Activated effector memory CD4-positive, alpha-beta T cell treated with anti-CD3 and anti-CD28 coated beads, Interleukin-2, amount 50 U/mL, for 16 hours (primary cell): ENCODE measurements at places on chromosomes 1 and 21.

GRCh38 chr1:4019606-4020331 lies 119.7 kb upstream of the C1orf174 start:
- peak; percentile 41 for DNase-seq

DNA sequence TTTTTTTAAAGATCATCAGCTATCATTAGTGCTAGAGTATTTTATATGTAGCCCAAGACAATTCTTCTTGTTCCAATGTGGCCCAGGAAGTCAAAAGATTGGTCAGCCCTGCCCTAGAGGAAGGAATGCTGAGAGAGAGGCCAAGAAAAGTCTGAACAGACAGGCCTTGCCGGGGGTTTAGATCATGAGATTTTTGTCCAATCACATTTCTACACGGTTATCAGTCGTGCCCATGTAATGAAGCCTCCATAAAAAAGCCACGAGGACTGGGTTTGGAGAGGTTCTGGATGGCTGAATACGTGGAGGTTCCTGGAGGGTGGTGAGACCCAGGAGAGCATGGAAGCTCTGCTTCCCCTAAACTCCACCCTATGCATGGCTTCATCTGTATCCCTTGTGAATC lies 24.3 kb upstream of the ENO1 start:
- DNase-seq: no peak

DNA sequence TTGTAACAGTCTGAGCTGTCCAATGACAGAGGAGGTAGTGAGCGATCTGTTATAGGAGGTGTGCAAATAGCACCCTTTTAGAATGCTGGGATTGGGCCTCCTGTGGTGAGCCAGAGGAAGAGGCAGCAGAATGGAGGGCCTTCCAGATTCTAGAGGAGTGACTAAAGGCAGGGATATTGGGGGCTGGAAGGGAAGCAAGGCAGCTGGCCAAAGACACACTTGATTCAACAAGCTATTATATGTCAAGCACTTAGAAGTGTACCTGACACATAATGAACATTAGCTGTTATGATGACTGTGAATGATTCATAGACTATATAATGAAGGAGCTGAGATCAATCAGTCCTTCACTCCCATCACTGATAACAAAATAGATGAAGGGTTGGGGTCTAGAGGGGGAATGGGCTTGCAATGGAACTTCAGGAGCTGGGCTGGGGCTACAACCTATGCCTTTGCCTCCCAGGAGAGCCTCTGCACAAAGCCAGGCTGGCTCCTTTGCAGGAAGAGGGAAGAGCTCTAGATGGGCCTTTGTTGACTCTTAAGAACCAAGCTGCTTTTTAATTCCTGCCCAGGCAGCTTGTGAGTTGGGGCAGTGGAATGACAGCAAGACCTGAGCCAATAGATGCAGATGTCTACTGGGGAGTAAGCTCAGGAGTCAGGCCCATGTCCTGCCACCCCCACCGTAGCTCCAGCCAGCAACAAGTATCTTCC lies 2.3 kb upstream of the MKNK1 start:
- DNase-seq: no peak

GRCh38 chr1:4076346-4076745 lies 176.3 kb upstream of the C1orf174 start:
- DNase-seq: no peak

DNA sequence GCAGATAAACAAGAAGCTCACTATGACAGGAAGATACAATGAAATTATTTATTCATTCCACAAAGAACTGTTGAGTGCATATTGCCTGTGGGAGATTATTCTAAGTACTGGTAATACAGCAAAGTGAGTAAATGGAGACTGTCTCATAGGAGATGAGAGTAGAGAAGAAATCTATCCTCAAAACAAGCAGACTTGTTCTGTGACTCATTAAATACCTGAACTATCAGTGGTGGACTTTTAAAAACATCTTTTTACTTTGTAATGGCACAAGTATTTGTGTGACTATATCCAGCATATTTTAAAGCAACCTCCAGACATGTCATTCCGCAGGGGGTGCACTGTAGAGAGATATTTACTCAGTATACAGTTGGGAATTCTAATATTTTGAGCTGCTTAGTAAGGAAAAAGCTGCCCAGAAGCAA lies 259.2 kb downstream of the FMN2 start:
- DNase-seq: no peak

DNA sequence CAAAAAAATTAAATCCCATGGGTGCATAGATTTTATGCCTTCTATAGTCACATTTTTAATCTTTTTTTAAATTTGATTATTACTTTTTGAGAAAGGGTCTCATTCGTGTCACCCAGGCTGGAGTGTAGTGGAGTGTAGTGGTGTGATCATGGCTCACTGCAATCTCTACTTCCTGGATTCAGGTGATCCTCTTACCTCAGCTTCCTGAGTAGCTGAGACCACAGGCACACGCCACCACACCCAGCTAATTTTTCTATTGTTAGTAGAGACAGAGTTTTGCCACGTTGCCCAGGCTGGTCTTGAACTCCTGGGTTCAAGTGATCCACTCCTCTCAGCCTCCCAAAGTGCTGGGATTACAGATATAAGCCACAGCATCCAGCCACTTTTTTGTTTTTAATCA lies 10.4 kb downstream of the CBR3 start:
- peak; percentile 58 for DNase-seq

- no peak for DNase-seq
Measured at GRCh38 chr1:29620631-29621030, 384.3 kb downstream of the PTPRU start.

- no peak for DNase-seq
Measured at GRCh38 chr1:231571904-231572303, 43.4 kb downstream of the TSNAX start.

- no peak for DNase-seq
Measured at GRCh38 chr1:116529199-116529631, 41.6 kb downstream of the CD58 start.

- DNase-seq: no peak
Measured at GRCh38 chr21:46489800-46490199, 31.1 kb downstream of the DIP2A start.

GRCh38 chr1:20730690-20731056 lies 1.8 kb downstream of the SH2D5 start:
- peak; percentile 43 for DNase-seq

DNA sequence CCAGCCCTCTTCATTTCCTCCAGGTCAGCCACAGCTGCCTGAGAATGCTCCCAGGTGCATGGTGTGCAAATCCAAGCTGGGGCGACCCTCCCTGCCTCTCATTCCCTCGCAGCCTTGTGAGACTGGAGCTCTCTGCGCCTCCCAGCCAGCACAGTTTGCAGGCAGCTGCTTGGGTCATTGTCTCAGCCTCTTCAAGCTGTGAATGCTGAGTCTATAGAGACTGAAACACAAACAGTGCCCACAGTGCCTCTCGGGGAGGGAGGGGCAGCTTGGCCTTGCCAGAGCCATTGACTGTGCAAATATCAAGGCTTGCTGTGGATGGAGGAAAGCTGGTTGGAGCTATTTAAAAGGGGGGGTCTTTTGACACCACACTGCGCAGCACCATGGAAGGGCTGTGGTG lies 10.6 kb downstream of the PLXNA2 start:
- no peak for DNase-seq

DNA sequence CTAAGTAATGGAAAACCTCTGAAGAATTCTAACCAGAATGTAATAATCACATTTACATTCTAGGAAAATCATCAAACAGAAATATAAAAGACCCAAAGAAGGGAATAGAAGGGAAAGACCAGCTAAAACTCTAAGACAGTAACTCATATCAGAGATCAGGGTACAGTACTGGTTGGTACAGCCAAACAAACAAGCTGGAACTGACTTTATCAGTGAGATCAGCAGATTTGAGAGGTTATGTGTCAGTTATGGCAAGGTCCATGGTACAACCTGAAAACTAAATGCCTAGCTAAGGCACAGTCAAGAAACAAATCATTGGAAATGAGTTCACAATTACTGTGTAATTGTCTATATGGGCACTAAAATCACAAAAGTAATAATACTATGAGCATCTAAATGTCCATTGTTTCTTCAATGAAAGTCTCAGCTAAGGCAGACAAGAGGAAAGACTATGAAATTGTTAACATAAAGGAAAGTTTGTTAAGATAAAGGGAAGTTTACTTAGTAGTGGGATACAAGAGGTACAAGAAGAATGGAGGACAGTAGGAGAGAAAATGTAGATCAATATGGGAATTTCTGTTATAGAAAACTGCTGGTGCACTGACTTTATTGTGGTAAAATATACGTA lies 75.8 kb downstream of the TRIM33 start:
- DNase-seq: no peak

DNA sequence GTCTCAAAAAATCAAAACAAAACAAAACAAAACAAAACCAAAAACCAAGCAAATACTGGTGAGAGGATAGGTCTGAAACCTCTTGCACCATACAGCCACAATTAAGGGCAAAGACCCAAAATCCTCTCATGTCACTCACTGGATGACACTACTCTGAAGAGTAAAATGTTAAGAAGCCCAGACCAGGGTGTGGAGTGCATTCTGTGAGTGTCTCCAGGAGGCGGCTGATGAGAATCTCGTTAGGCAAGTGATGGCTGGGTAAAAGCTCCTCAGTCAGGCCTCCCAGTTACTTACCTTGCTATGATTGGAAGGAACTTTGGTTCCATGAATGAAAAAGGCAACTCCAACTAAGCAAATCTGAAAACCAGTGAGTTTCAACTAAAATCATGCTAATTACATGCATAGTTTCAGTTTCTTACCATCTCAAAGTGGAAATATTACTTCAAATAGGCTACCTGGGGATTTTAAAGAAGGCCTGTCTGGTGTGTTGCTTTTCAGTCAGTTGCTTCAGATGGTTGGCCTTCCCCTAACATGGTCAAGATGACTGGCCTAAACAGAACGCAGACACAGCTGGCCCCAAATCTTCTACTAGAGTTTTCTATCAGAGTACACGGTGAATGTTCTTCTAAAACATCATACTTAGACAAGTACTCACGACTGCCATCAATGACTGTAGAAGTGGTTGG lies 95.1 kb downstream of the KIAA0319L start:
- DNase-seq: no peak

GRCh38 chr21:19237608-19238007 lies 834.0 kb upstream of the TMPRSS15 start:
- no peak for DNase-seq

- no peak for DNase-seq
Measured at GRCh38 chr1:195766709-195767108, 841.5 kb downstream of the KCNT2 start.

DNA sequence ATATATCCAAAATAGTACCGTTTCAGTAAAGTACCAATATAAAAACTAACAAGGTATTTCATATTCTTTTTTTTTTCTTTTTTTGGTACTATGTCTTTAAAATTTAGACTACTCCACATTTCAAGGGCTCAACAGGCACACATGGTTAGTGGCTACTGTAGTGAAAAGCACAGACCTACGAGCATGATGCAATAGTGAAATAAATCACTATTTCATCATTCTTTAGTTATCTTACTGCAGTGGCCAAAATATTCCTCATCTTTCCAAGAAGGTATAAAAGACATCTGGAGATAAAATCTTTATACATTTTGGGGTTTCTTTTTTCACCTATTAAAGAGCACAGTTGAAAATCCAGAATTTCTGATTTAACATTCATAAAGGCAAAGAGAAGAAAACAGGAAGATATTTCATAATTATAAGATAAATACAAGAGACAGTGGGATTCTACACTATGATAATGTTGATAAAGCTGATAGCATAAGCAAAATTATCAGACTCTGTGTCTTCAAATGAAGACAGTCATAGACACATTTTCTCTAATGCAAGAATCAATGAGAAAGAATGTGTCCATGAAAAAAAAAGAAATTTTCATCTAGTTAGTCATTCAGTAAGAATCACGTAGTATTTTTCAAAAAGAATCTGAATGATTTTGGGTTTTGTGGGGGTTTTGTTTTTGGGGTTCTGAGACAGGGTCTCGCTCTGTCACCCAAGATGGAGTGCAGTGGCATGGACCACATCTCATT lies 41.9 kb downstream of the CEP170 start:
- DNase-seq: no peak

GRCh38 chr1:209675565-209676154 lies 448 bp downstream of the G0S2 start:
- no peak for DNase-seq

DNA sequence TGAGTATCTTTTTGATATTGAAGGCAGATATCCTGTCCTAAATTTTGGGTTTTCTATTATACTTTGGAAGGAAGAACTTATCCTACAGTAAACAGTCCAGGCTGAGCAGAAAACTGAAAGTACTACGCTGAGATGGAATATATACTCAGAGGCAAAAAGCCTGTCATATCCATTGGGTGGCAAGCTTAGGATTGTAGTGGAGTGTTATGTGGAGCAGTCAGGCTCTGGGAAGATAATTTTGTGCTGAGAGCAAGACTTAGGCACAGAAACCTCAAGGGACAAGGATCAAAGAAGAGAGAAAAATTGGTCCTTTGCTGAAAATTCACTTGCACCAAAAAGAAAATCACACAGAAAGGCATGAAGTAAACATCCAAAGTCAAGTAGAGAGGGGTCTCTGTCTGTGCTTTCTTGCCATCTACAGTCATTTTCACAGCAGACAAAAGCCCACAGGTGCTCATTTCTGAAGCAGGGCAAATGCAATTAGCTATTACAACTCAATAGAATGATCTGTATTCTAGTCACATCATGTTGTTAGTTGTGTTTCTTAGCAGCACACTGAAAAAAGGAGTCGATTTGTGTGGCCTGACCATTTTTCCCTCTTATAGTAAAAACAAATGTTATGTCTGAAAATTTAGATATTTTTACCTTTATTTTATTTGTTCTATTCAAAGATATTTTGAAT lies 38.5 kb downstream of the CRB1 start:
- no peak for DNase-seq

DNA sequence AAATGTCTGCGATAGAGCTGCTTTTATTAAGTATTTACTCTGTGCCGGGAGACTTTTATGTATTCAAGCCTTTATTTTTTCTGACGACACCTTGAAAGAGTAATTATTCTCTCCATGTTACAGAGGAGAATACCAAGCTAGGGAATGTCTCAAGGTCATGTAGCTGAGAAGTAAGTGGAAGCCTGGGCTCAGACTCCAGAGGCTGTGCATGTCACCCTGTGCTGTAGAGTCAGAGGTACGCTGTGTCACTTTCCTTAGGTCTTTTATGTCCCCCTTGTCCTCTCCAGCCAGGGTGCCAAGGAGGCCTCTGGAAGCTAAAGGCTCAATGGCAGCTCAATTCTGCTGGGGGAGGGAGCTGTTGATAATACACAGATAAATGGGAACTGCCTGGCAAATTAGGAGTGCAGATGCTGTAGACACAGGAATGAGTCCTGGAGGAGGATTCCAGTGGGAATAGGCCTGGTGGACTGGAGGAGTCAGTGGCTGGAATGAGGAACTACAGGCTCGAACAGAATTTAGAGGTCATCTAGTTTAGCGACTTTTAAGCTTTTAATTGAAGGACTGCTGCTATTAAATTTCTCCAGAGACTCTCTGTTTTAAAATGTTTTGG lies 9.3 kb upstream of the IL19 start:
- no peak for DNase-seq

GRCh38 chr1:19112891-19113696 lies 97.0 kb downstream of the UBR4 start:
- no peak for DNase-seq

GRCh38 chr1:151638812-151639211 lies 27.0 kb downstream of the SNX27 start:
- DNase-seq: no peak

DNA sequence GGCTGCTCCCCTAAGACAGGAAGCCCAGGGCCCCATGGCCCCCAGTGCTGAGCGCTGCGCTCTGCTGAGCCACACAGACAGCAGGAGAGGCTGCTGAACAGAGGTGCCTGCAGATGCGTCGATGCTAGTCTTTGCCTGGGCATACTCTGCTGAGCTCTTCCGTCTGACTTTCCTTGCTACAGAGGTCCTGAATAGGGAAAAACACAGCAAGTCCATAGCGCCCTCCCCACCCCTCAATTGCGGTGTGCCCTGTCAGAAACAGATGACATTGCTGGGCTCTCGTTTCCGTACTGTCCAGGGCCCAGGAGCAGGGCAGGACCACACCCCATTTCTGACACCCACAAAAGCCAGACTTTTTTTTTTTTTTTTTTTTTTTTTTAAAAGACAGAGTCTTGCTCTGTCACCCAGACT lies 252.5 kb downstream of the SDCCAG8 start:
- DNase-seq: no peak
